ENCODE measurements at places on chromosomes 1 and 21.
A peak's percentile ranks its signal among the peaks of the same experiment; 100 is the strongest.

- DNase-seq, result no peak
Measured at GRCh38 chr1:12206792-12207424, 22.9 kb upstream of the VPS13D start.

- no peak for DNase-seq
Measured at GRCh38 chr21:40099809-40100208, 232.6 kb downstream of the PCP4 start.

- no peak for DNase-seq
Measured at GRCh38 chr1:109499661-109500536, 6.0 kb downstream of the CYB561D1 start.

DNA sequence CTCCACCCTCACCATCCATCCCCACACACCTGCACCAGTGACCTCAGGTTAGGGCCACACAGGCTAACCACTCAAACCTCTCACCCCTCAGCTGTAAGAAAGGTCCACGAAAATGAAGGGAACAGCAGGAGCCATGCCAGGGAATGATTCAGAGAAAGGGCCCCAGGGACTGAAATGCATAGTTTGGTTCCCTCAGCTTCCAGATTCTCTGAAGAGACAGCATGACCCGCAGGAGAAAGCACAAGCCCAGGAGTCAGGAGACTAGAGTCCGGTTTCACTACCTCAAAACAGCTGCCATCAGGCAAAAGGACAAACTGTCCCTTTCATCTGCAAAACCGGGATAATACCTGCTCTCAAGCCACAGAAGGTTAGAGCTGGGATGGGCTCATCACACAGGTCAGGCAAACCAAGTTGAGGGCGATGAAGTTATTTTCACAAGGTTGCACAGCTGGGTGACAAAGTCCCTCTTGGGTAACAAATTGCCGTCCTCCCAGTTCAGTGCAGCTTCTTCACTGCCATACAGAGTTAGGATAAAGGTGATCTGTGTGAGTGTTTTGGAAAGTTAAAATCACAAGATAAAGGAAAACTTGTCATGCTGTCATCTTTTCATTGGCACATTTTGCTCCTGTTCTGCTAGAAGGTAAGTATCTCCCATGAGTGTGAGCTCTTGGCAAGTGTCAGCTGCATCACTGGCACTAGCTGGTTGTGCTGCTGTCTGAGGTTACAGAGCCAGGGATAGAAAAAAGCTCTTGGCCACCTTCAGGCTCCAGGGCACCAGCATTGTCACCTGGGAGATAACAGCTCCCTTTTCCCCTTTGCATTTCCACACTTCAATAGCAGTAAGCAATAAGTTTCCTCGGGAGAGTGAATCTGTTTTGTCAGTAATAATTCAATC, 120.4 kb downstream of the KCNH1 start:
- DNase-seq, result no peak

DNA sequence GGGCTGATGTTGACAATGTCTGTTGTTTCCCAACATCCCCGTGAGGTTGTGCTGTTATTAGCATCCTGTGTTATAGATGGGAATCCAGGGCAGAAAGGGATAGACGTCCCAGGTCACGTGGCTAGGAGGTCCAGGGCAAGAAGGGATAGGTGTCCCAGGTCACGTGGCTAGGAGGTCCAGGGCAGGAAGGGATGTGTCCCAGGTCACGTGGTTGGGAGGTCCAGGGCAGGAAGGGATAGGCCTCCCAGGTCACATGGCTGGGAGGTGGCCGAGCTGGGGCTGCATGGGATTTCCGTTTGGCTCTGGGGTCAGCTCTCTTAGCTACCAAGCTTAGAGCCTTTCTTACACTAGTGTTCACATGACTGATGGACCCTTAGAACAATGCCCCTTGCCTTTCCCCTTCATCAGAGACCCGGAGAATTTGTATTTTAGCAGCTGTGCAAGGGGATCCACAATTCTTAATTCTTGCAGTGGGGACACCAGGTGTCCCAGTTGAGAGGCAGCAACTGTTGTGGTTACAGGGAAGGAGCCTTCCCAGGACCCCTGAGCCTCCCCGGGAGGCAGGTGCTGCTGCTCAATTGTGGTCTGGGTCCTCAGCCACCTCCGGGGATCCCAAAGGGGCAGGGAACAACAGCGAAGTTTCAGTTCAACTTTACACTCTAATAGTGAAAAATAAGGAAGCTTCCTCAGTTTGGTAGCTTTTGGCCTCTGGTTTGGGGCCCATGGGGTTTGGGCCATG, 69.2 kb downstream of the UMODL1 start:
- no peak for DNase-seq

- DNase-seq, result no peak
Measured at GRCh38 chr1:246219508-246220030, 287.5 kb downstream of the SMYD3 start.

GRCh38 chr1:39646232-39647081, 7.0 kb upstream of the HEYL start:
- DNase-seq, result no peak

DNA sequence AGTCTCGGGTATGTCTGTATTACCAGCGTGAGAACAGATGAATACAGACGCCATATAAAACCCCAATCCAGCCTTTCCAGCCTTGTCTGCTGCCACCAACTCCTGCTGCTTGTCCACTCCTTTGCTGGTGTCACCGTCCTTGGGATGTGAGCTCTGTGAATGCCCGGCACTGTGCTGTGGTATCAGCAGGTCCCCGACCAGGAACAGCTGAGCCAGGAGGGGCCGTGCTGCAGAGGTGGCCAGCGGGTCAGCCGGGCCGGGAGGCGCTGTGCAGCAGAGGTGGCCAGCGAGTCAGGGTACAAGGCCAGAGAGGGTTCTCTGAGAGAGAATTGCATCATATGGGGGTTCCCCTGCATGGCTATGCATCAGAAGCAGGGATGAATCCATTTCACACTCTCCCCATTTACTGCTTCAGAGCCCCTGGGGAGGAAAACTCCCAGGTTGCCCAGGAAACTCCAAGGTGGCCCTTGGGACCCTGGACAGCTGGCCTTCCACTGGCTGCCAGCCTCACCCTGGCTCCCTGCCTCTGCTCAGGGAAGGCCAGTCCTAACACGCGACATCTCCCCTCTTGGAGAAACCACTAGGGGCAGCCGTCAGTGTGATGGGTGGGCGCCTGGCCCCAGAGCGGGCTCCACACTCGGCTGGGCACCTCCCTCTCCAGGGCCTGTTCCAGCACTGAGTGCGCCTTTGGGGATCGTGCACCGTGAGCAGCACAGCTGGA, 122.4 kb upstream of the COL6A1 start:
- no peak for DNase-seq

- no peak for DNase-seq
Measured at GRCh38 chr1:243428617-243429342, 172.9 kb downstream of the SDCCAG8 start.

DNA sequence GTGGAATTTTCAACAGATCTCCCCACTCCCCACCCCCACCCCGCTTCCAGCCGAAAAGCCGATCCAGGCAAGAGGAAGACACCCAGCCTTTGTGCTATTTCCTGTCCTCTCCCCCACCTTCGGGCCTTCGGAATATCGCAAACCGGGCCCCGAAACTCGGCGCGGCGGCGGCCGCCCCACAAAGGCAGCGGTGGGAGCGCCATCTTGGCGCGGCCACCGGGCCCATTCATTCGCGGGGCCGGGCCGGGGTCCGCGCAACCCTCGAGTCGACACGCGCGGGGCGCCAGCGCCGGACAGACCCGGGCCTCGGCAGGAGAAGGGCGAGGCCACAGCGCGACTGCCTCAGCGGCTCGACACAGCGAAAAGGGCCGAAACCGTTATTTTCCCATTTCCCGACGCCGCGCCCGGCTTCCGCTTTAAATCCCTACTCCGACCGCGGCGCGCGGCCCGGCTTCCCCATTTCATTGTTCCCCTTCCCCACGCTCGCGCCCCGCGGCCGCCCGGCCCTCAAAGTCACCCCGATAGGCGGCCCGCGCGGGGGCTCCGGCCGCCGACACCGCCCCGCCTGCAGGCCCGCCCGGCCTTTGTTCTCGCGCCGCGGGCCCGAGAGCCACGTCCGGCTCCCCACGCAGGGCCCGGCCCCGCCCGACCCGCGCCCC, 911 bp downstream of the GNB1 start:
- peak; percentile 18 for DNase-seq

GRCh38 chr1:22044690-22045420, 7.7 kb upstream of the CDC42 start:
- peak; percentile 23 for DNase-seq

GRCh38 chr1:8113262-8114220, 87.4 kb upstream of the ERRFI1 start:
- no peak for DNase-seq

DNA sequence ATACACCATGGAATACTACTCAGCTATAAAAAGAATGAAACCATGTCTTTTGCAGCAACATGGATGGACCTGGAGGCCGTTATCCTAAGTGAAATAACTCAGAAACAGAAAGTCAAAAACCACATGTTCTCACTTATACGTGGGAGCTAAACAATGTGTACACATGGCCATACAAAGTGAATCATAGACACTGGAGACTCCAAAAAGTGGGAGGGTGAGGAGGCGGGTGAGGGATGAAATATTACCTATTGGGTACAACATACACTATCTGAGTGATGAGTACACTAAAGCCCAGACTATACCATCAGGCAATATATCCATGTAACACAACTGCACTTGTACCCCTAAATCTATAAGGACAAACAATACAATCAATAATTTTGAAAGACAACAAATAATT, 39.5 kb upstream of the FAM20B start:
- no peak for DNase-seq

GRCh38 chr1:221440658-221441057, 301.2 kb downstream of the DUSP10 start:
- DNase-seq, result no peak
